ENCODE measurements at places on chromosomes 13 and 19. TPM values are rescaled to one million over a fixed set of nuclear protein-coding genes. Genes with fewer than 3 reads are reported as not detected.

CD70 gene
- 43.3 TPM for total RNA-seq

TPTE2 gene
- total RNA-seq = not detected

SULT2A1 gene
- not detected for total RNA-seq

SULT2B1 gene
- not detected for total RNA-seq

ZNF844 gene
- 3.3 TPM for total RNA-seq

PNMA8A gene
- total RNA-seq = 1.1 TPM

TLE6 gene
- 1.6 TPM for total RNA-seq

GGN gene
- not detected for total RNA-seq

ATP8B3 gene
- total RNA-seq = 1.5 TPM
